Osteocyte (in vitro differentiated cells): ENCODE measurements at places on chromosomes 5 and 9.

DNA sequence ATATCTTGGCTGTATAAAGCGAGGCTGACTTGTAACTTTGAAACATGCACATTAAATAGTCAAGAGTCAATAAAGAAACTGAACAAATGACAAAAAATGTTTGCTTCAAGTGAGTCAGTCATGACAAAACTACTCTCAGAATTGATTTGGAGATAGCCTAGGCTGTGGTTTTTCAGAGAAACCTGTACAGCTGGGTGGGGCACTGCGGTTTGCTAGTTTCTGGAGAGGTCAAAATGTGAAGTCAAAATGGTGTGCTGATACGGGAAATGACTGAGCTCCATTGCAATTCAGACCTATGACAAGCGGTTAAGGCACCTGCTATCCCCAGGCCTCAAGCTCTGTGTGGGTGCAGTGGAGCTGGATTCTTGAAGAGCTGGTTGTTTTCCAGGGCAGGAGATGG, 10.3 kb upstream of the CD180 start:
- peak; percentile 38 for DNase-seq

DNA sequence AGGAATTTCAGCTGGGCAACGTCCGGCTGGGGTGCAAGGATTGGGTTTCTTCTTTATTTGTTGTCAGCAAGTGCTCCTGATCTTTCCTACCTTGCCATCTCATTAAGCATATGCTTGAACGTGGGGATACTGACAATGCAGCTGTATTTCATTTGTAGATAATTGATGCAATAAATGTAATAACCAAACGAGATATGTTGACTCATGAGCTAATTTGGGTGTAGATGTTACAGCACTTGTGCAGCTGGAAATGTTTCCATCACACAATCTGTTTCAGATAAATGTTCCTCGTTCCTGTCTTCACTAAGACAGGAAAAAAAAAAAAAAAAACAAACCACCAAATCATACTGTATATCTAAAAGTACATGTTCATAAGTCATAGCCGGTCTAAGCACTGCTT, 123.8 kb downstream of the DMRT2 start:
- no peak for DNase-seq

DNA sequence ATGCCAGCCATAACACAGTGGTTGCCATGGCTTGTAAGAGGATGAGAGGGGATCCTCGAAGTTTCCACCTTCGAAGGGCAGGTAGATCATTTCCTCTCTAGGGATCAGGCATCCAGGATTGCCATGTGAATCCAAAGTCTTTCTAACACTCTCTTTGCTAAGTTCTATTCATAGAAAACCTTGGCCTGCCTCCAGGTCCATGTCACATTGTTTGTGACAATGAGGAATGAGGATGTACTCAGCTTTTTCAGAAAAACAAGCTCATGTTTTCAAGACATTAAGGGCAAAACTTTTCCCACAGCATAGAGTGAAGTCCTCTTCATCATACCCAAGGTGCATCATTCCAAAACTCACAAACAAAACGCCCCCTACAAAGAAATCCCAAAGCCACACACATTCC, 19.6 kb downstream of the ESM1 start:
- no peak for DNase-seq

DNA sequence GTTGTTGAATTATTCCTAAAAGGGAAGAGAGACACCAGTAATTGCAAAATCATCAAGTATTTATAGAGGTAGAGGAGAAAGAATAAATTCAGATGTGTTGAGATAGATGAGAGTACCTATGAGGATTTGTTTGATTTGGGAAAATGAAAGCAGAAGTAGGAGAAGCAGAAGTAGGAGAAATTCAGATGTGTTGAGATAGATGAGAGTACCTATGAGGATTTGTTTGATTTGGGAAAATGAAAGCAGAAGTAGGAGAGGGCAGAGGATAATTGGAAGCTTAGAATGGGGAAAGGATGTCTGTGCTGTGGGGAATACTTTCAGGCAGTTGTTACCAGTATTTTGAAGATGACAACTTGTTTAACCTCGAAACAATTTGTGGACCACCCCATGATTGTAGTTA, 35.1 kb upstream of the ZCCHC7 start:
- no peak for DNase-seq

DNA sequence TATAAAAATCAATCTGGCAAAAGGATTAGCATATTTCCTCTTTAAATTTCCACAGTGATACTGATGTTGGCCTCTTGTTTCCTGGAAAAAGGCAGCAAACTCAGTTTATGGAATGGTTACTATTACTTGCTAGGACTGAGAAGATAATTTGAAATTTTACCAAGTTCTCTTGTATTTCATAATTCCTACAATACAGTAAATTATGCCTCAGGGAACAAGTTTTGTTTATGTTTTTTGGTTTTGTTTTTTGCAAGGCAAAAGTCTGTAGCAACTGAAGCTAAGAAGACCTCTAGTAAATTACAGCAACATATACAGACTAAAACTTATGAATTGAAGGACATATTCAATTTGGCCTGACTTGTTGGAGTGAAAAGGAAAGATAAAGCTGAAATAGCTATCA, 30.2 kb upstream of the SLCO6A1 start:
- DNase-seq, result no peak

- no peak for DNase-seq
These were observed 448 bp upstream of the GPRIN1 start for GRCh38 chr5:176610435-176610773.

DNA sequence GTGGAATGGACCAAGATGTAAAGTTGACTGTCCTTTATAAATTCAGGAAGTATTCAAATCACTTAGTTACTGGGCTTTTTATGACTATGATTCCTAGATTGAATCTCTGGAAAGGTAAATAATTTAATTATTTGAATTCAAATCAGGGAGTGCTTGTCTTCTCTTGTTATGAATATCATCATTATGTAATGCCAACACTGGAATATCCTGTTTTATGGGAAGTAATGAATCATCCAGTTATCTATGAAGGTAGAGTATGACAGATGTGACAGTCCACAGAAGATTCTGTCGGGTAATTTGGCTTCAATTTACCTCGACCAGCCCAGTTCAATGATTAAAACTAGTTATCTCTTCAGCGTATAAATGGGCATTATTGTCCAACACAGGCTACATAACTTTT, 141.0 kb upstream of the NUDT12 start:
- DNase-seq, result no peak

- peak; percentile 95 for DNase-seq
These were observed at the start of gene PDGFRB for GRCh38 chr5:150155258-150156026. TSS of gene PDGFRB (minus strand) at chr5:150155845. CDS start at chr5:150137047, 18,798 bp downstream.

DNA sequence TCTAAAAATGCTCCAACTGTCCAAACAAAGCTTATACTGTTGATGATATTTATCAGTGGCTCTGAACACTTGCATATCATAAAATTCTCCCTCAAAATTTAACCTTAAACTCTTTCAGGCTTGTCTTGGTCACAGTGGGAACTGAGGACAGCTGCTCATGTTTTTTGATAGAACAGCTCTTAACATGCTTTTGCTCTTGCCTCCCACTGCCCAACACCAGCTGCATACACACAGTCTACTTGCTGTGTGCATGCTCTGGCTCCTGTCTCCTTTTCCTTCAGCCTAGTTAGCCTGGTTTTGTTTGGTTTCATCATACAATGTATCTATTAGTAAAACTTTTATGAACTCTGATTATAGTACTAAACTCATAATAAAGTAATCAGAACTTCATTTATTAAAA, 64.6 kb downstream of the GHR start:
- no peak for DNase-seq

GRCh38 chr5:143195491-143195890, 208.0 kb downstream of the NR3C1 start:
- DNase-seq, result no peak

DNA sequence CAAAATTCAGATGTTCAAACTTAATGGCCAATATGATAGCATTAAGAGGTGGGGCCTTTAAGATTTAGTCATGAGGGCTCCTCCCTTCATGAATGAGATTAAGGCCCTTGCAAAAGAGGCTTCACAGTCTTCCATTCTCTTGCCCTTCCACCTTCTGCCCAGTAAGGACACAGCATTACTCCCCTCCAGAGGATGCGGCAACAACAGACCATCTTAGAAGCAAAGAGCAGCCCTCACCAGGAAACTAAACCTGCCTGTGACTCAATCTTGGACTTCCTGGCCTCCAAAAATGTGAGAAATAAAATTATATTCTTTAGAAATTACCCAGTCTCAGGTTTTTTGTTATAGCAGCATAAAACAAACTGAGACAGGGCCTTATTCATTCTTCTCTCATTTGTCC, 8.2 kb downstream of the AP3B1 start:
- DNase-seq, result no peak

- no peak for DNase-seq
These were observed 9.7 kb upstream of the F2RL1 start for GRCh38 chr5:76809141-76809540.

DNA sequence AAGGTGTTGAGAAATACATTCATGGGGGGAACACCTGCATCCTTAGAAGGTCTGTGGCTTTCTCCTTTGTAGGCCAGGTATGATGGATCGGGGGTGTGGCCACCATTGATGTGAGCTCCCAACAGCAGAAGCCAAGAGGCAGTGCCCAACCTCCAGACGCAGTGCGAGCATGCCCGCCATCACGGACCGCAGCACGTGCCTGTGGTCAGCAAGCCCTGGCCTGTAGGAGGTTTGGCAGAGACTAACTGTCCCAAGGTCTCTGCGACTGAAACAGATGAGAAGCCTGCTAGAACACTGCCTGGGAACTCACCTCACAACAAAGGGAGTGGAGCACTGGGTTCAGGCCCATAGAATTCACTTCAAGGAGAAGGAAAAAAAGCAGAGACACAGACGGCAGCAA, 31.9 kb upstream of the ZNF354A start:
- DNase-seq, result no peak

DNA sequence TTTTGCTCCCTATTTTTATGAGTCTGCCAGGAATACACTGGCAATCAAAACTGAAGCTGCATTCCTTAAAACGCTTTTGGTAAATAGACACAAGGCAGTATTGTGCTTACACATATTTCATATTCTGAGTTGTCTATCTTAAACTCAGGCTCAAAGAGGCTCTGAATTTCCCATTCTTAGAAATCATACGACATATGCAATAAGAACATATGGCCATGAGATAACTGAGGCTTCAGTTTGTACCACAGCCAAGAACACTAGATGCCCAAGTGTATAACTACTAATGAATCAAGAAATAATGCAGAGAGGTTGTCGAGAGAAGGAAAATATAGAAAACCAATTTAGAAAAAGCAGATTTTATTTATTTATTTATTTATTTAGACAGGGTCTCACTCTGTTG, 357.4 kb downstream of the NDUFS4 start:
- no peak for DNase-seq

GRCh38 chr5:168995024-168995423, 305.9 kb downstream of the SLIT3 start:
- no peak for DNase-seq

DNA sequence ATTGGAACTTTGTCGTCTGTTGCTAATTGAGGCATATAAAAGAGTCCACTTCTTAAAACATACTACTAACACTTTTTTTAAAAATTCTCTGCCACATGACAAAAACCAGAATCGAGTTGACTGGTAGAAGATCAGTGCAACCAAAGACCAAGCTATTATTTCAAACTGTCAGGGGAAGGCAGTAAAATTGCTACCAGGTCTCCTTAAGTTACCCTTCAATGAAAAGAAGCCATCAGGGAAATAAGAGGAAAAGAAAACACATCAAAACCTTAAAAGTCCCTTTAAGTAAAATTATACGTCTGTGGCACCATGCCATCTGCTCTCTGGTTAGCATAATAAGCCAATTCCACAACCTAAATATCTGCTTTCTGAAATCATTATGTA, 9.6 kb downstream of the ZNF608 start:
- no peak for DNase-seq

GRCh38 chr9:83119873-83120272, 56.9 kb upstream of the RASEF start:
- DNase-seq, result no peak

- no peak for DNase-seq
These were observed 237.0 kb upstream of the GRAMD2B start for GRCh38 chr5:126186210-126186609.

DNA sequence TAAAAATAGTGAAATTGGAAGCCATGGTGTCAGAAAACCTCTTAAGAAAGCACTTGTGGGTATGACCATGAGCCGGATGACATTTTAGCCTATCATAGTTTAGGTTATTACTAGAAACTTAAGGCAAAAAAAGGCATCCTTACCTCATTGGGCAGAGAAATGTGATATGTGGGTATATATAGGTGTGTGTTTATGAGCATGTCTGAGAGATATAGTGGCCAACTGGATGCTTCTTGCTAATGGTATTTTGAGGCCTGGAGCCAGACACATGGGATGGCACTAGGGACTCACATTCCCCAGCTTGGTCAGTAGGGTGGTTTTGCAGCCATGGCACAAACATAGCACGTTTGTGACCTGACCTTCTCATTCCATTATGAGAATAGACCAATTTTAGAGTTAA, 295.6 kb upstream of the MEF2C start:
- no peak for DNase-seq

GRCh38 chr9:121604242-121604641, 47.2 kb upstream of the DAB2IP start:
- no peak for DNase-seq

- no peak for DNase-seq
These were observed 566.6 kb downstream of the PSAT1 start for GRCh38 chr9:78863531-78863930.

- no peak for DNase-seq
These were observed 11.9 kb upstream of the SRFBP1 start for GRCh38 chr5:121949885-121950284.

- DNase-seq, result no peak
These were observed 11.8 kb upstream of the FCN1 start for GRCh38 chr9:134929193-134930158.

DNA sequence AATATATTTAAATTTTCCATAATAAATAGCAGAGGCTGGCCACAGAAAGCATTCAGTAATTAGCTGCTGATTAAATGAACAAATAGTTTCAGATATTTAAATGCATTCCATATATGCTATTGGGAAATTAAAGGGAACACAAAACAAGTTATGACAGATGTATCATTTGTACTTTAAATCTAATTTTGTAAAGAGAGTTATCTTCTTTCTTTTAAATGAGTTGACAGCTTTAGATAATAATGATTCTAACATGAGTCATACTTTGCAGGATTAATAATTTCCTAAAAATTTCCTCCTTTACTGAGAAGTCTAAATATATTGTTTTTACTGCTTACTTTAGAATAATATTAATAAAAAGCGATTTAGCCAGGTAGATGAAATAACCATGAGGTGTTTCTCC, 320.1 kb downstream of the ADAMTS6 start:
- DNase-seq, result no peak
